Activated naive CD4-positive, alpha-beta T cell treated with anti-CD3 and anti-CD28 coated beads for 36 hours (primary cell): ENCODE measurements at places on chromosomes 5 and 9. TPM values are rescaled to one million over a fixed set of nuclear protein-coding genes. Genes with fewer than 3 reads are reported as not detected.

The IL33 gene
- total RNA-seq = not detected

The PIP5K1B gene
- 0.42 TPM for total RNA-seq

The CTSV gene
- total RNA-seq = 0.95 TPM

The SLC34A3 gene
- total RNA-seq = not detected

The SPATA31E1 gene
- total RNA-seq = not detected

The KIF3A gene
- 5.0 TPM for total RNA-seq
